ENCODE measurements at places on chromosomes 16 and 17. TPM values are rescaled to one million over a fixed set of nuclear protein-coding genes. Genes with fewer than 3 reads are reported as not detected.

Gene CDH8
- not detected for total RNA-seq

Gene GLP2R
- total RNA-seq, result not detected

Gene ADORA2B
- 0.76 TPM for total RNA-seq

DNA sequence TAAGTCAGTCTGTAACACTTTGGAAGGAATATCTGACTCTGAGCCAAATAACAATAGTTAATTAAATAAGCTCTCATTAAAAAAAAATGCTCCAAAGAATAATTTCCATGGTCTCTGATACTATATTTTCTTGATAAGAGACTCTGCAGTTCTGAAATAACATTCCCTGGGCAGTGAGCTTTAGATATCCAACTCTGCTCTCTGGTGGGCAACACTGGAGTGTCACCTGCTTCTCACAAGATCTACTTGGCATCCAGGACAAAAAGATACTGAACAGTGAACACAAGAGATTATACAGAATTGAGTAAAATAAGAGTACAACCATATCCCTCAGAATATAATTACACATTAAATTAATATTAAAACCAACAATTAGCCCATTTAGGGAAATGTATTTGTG is 13.7 kb downstream of the BLMH start:
- no peak for DNase-seq

Gene PITPNM3
- total RNA-seq, result 0.70 TPM

Gene KRT36
- not detected for total RNA-seq

DNA sequence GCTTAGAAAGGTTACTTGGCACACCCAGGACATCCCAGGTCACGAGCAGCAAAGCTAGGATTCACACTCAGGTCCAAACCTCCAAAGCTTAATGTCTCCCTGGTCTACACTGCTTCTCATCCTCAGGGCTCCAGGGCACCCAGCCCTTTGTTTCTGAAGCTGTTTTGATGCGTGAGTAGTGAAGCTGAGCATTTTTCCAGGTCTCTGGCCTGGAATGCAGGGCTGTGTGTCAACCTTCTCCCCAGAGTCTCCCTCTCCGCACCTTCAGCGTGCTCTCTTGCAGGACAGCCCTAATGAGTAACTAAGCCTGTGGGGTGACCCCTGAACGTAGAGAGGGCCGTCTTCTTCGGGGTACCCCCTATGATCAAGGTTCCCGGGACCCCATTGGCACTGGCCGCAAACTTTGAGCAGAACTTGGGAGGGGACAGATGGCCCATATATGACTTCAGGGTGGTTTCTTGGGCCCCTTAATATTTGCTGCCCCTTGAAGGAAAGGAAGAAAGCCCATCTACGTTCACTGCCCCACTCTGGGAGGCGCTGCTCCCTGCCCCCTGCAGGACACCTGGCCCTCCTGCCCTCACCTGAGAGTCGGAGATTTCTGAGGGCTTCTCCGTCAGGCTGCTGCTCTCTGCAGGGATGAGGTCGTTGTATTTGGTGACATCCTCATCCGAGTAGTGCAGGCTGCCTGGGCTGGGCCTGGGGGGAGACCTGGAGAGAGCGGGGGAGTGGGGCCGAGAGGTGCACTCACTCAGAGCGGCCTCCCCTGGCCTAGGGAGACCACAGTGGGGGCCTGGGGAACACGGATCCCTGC is 36.4 kb upstream of the CDC42EP4 start:
- DNase-seq, result no peak

GRCh38 chr16:28538733-28539596 is at the start of gene NUPR1:
Gene NUPR1 (minus strand): TSS chr16:28538974. CDS start chr16:28538907, 67 bp downstream.
- DNase-seq, result no peak
